Occipital lobe (tissue), 3 donors: ENCODE measurements at places on chromosomes 4 and X. TPM values are rescaled to one million over a fixed set of nuclear protein-coding genes. Genes with fewer than 3 reads are reported as not detected.

The GK gene
- total RNA-seq: 13.9 TPM

The CT47B1 gene
- total RNA-seq: not detected

The ETFDH gene
- 26.2 TPM for total RNA-seq

The L1CAM gene
- total RNA-seq: 98.1 TPM

The SYP gene
- total RNA-seq: 158 TPM

The SERPINA7 gene
- not detected for total RNA-seq

The CD99 gene
- 7.2 TPM for total RNA-seq

The GSX2 gene
- total RNA-seq: 1.1 TPM

The SUPT20HL1 gene
- not detected for total RNA-seq

The SAT1 gene
- 58.3 TPM for total RNA-seq

The REELD1 gene
- total RNA-seq: not detected

The PCDH10 gene
- total RNA-seq: 43.8 TPM

The HAND2 gene
- not detected for total RNA-seq

The POLN gene
- total RNA-seq: 7.8 TPM

The AADAT gene
- total RNA-seq: 18.6 TPM

The ERVMER34-1 gene
- total RNA-seq: 1.9 TPM

The BEND2 gene
- under 0.01 TPM for total RNA-seq

The GJB1 gene
- total RNA-seq: not detected

The CCDC149 gene
- total RNA-seq: 20.9 TPM

The IL2 gene
- total RNA-seq: not detected

The FHIP1A gene
- total RNA-seq: 3.3 TPM

The LRBA gene
- 25.3 TPM for total RNA-seq

The MAGEA9B gene
- not detected for total RNA-seq

The USP26 gene
- not detected for total RNA-seq
